Suppressor macrophage treated with lipopolysaccharide for 1 hour (primary cell): ENCODE measurements at places on chromosomes 6 and 20.
A peak's percentile ranks its signal among the peaks of the same experiment; 100 is the strongest.

- no peak for DNase-seq
Measured at GRCh38 chr20:42747765-42748411, 441.8 kb downstream of the PTPRT start.

GRCh38 chr20:25020345-25020744 is 27.8 kb upstream of the APMAP start:
- no peak for DNase-seq

- no peak for DNase-seq
Measured at GRCh38 chr20:59375541-59375940, 75.1 kb downstream of the EDN3 start.

GRCh38 chr20:35091816-35092523 is 637 bp downstream of the TRPC4AP start:
- DNase-seq: peak; percentile 20

DNA sequence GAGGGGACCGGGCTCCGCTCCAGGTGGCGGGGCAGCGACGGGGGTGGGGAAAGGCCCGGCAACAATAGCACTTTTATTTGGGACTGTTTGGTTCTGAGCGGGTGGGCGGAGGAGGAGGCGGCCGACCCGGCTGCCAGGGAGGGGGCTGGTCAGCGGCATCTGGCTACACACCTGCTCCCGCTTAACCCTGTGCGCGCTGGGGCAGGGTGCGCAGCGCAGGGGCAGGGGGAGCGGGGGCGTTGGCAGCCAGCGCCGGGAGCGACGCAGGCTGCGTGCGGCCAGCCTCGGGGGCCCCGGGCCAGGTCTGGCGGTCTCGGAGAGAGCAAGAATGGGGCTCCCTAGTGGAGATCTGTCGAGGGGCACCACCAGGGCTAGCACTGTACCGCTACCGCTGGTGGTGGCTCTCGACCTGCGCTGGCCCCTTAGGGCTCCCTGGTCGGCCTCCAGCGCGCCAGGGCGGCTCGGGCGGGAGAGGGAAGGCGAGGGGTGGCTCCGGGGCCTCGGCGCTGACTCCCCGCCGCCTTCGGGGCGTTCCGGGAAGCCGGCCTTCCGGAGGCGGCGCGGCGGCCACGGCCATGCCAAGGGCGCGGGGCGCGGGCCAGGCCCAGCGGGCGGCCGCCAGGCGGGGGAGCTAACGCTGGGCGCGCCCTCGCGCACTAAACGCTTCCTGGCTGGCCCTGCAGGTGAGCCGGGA is 92.4 kb downstream of the NCR2 start:
- peak; percentile 70 for DNase-seq

GRCh38 chr20:58150772-58151171 is 77.7 kb downstream of the ANKRD60 start:
- no peak for DNase-seq

- no peak for DNase-seq
Measured at GRCh38 chr6:103723438-103724322, 1136.0 kb downstream of the HACE1 start.
